ENCODE measurements at places on chromosomes 13 and 19.
A peak's percentile ranks its signal among the peaks of the same experiment; 100 is the strongest.

DNA sequence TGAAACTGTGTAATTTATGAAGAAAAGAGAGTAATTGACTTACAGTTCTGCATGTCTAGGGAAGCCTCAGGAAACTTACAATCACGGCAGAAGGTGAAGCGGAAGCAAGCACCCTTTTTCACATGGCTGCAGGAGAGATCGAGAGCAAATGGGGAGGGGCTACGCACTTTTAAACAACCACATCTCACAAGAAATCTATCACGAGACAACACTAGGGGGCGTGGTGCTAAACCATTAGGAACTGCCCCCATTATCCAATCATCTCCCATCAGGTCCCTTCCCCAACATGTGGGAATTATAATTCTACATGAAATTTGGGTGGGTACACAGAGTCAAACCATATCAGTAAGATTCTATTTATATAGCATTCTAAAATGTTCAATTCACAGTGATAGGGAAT, 114.8 kb upstream of the TRPC4 start:
- DNase-seq, result no peak

- DNase-seq, result no peak
These were observed 4.0 kb upstream of the TSPAN16 start for GRCh38 chr19:11291991-11292390.

DNA sequence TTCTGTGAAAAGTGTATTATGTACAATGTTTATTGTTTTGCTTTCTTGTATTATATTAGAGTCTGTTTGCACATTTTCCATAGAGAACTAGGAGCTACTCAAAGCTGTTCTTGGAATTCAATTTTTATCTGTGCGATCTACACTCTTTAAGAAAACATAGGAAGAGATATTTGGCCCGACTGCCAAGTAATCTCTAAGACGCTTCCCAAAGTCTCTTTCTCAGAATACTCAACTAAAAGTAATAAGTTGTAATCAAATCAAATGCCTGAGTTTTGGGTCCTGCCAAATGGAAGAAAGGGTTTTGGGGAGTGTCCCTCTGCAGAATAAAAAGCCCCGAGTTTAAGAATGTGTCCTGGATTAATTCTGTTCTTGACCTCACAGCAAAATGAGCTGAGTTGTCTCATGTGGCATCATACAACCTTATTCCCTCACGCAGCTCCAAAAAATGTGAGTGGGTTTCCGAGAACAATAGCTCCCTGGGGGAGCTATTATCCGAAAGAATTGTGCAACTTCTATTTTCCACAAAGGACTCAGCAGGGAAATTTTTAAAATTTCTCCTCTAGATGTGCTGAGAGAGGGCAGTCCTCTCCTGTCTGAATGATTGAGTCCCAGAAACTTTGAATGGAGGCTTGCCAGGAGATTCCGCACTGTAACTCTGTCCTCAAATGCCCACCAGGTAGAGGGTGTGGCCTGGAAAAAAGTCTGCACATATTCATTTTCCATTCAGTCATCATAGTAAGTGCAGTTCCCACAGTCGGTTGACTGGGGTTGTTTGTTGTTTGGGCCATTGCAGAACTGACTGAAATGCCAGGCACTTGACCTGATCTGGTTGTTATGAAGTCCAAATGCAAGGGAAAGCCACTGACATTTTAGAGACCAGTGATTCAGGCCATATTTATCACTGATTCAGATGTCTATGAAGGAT, 280.0 kb upstream of the SOX21 start:
- peak; percentile 36 for DNase-seq

- peak; percentile 19 for DNase-seq
These were observed 452.6 kb downstream of the DIAPH3 start for GRCh38 chr13:59710996-59711701.

DNA sequence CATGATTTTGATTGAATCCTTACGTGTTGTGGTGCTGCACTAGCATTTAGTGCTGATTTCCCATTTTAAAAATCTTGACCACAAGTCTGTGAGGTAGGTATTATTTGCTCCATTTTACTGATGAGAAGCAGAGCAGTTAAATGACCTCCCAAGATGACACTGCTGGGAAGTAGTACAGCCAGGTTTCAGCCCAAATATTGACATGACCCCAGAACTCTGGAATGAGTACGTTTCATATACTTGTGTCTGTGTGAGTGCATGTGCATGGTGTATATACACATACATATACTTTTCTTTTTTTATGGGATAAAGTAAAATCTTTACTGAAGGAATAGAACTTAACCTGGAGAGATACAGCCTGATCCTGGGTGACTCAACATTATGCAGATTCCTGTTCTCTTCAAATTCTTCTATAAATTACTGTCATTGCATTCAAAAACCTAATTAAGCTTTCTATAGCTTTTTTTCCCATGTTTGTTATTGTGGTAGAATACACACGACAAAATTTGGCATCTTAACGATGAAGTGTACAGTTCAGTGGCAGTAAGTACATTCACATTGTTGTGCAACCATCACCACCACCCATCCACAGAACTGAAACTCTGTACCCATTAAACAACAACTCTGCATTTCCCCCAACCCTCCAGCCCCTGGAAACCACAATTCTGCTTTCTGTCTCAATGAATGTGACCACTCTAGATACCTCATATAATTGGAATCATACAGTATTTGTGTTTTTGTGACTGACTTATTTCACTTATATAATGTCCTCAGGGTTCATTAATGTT, 311.9 kb downstream of the MTUS2 start:
- no peak for DNase-seq

All from hindlimb muscle (tissue), 1 donor.